ENCODE measurements at places on chromosomes 13 and 19. TPM values are rescaled to one million over a fixed set of nuclear protein-coding genes. Genes with fewer than 3 reads are reported as not detected.

- DNase-seq = no peak
Measured at GRCh38 chr19:56504581-56504980, 3.1 kb upstream of the ZNF471 start.

GRCh38 chr19:42468273-42468796 lies 25.6 kb upstream of the CXCL17 start:
- DNase-seq = no peak

DNA sequence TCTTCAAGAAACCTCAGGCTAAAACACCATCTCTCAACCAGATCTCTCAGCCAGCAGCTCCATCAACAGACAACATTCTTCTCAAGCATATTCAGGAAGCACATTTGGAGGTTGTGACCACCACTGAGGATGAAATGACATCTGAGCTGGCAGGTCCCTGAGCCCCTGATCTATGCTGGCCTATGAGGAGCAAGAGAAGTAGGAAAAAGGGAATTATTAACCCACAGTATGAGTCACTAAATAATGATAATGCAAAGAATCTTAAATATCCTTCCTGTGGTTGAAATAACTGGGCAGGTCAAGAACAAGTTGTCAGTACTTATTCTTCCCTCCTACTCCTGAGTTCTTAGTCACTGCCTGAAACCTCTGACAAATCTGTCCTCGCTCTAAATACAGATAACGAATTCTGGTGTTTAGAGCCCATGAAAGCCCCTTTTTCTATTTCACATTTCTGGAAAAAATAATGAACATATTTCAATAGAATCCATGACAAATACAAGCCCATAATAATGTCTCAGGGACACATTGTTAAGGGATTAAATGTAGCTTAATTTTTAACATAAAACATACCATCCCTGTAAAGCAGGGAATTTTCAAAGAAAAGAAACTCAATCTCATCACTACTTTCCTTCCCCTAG lies 225.8 kb upstream of the IRS2 start:
- no peak for DNase-seq

DNA sequence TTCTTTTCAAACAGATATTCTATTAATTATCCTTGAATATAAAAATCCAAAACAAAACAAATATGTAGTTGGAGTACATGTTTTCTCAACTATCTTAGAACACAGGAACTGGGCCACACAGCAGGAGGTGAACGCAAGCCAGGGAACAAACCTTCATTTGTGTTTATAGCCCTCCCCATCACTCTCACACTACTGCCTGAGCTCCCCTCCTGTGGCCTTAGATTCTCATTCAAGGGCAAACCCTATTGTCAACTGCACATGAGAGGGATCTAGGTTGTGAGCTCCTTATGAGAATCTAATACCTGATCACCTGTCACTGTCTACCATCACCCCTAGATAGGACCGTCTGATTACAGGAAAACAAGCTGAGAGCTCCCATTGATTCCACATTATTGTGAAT lies 427.1 kb upstream of the PRR20A start:
- no peak for DNase-seq

- DNase-seq = no peak
Measured at GRCh38 chr13:76696370-76696769, 189.8 kb downstream of the KCTD12 start.

- DNase-seq = no peak
Measured at GRCh38 chr19:37905946-37906868, at the start of gene WDR87. TSS of gene WDR87 (minus strand) at chr19:37906594. CDS start at chr19:37898239, 8,355 bp downstream.

- no peak for DNase-seq
Measured at GRCh38 chr19:46537136-46538097, 41.8 kb upstream of the PNMA8B start.

- DNase-seq = no peak
Measured at GRCh38 chr13:78596736-78597601, 6.4 kb downstream of the POU4F1 start.

DNA sequence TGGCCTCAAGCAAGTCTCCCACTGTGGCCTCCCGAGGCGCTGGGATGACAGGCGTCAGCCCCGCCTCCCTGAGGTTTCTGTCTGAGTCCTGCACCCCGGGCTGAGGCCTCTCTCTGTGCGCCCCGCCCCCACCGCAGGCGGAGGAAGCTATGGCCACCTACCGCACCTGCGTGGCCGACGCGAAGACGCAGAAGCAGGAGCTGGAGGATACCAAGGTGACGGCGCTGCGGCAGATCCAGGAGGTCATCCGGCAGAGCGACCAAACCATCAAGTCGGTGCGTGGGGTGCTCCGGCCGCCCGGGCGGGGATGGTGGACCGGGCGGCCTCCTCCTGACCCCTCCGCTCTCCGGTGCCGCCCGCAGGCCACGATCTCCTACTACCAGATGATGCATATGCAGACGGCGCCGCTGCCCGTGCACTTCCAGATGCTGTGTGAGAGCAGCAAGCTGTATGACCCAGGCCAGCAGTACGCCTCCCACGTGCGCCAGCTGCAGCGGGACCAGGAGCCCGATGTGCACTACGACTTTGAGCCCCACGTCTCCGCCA lies 12.7 kb downstream of the ARHGAP45 start:
- no peak for DNase-seq

- DNase-seq = peak; percentile 58
Measured at GRCh38 chr19:19342086-19343015, 21.7 kb downstream of the MAU2 start.

DNA sequence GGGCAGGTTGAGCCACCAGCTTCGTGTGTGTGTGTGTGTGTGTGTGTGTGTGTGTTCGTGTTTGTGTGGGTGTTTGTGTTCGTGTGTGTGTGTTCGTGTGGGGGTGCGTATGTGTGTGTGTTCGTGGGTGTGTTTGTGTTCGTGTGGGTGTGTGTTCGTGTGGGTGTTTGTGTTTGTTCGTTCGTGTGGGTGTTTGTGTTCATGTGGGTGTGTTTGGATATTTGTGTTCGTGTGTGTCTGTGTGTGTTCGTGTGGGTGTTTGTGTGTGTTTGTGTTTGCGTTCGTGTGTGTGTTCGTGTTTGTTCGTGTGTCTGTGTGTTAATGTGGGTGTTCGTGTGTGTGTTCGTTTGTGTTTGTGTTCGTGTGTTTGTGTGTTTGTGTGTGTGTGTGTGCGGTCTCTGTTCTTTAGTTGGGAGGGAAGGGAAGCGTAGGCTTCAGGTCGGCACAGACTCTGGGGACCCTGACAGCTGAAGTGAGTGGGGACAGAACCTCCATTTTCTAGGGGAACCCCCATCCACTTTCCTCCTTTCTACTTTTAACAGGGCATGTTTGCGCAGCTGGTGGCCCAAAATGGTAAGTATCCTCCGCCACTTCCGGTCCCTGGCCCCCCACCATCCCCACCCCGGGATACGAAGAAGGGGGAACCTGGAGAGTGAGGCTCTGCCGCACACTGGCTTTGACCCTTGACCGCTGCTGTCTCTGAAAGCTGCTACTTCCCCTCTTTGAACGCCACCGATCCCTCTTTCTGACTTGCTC lies 1.6 kb downstream of the TNFSF9 start:
- DNase-seq = no peak

The ELL gene
- total RNA-seq = 22.3 TPM

The CALR gene
- total RNA-seq = 211 TPM

The NLRP12 gene
- 0.18 TPM for total RNA-seq

The PCP2 gene
- 0.38 TPM for total RNA-seq

The GGN gene
- 0.75 TPM for total RNA-seq

The KIR2DL3 gene
- not detected for total RNA-seq

All from ovary (tissue), 10 donors.